ENCODE measurements at places on chromosomes 16 and 17.
A peak's percentile ranks its signal among the peaks of the same experiment; 100 is the strongest.

DNA sequence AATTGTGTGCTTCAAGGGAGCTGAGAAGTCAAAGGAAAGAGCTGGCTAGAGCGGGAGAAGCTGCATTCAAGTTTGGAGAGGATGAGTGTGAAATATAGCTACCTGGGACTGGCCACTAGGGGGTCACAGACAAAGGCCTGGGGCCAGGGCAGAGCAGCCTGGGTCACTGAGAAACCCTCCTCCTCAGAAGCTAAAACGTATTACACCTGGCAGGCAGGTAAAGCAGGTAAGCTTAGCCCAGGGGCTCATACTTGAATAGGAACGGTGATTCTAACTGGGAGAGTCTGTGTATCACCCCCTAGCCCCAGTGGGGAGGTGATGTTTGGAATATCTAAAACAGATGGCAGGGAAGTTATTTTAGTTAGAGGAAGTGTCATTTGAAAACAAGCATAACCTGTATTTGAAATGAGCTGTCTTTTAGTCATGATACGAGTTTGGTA lies 6.8 kb downstream of the KRT37 start:
- DNase-seq = no peak

DNA sequence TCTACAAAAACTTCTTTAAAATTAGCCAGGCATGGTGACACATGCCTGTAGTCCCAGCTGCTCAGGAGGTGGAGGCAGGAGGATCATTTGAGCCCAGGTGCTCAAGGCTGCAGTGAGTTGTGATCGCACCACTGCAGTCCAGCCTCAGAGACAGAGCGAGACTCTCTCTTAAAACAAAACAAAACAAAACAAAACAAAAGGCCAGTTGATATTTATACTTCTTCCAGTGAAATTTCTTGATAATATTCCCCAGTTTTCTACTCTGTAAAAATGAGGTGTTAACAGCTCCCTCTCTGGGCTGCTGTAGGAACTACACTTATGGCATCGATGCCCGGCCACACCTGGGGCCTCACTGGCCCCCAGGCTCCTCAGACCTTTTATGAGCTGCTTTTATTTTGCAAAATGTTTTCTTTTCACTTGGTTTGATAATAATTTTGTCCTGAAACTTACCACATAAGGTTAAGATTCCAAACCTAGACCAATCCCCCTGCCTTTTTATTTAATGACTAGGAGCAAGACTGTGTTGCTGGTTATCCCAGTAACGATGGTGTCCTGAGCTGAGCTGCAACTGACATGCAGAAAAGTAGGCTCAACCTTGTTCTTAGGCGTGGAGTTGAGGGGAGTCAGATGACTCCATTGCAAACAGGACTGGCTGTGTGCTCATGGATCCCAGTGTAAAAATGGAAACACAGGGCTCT lies 17.6 kb downstream of the MAPK8IP3 start:
- peak; percentile 54 for DNase-seq

DNA sequence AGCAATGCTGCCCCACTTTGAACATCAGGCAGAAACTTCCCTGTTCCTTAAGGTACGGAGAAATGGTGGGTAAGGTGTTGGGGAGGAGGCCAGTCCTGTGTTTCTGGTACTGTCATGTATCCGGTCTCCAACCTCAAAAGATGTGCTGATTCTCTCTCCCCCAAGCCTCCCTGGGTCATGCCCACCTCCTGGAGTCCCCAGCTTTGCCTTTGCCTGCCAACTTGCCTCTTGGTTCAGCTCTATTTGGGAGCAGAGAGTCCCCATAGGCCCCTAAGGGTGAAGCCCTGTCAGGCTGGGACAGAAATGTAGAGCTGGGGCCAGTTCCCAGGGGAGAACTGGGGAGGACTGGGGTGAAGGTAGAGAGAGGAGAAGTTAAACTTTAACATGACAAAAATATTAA lies 1.6 kb upstream of the TBX21 start:
- DNase-seq = no peak

DNA sequence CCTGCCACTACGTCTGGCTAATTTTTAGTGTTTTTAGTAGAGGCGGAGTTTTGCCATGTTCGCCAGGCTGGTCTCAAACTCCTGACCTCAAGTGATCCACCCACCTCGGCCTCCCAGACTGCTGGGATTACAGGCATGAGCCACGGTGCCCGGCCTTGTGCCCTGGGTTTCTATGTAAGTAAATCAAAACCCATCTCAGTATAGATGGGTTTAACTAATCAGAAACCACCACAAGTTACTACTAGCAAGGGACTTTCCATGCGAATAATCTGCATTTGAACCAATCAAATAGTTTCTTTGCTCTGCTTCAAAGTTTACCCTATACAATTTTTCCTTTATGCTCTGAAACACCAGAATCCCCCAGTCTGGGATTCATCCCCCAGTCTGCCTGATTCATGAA lies 16.5 kb upstream of the EIF1 start:
- no peak for DNase-seq

DNA sequence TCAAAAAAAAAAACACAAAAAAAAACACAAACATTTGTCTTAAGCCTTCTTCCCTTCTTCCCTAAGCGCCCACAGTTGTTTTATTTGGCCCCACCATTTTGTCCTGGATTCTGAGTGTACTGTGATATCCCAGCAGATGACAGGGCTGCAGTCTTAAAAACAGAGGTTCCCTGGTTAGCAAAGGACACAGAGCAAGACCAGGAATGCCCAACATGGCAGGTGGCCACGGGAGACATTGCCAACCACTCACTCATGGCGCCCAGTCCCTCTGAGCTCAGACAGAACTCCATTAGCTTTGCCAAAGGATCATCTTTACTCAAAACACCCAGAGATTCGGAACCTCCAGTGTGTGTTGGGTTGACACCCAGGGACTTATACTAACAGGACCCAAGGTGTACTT lies 249.3 kb downstream of the MRTFB start:
- DNase-seq = no peak

GRCh38 chr16:28534542-28535373 lies 4.0 kb downstream of the NUPR1 start:
- DNase-seq = peak; percentile 46

DNA sequence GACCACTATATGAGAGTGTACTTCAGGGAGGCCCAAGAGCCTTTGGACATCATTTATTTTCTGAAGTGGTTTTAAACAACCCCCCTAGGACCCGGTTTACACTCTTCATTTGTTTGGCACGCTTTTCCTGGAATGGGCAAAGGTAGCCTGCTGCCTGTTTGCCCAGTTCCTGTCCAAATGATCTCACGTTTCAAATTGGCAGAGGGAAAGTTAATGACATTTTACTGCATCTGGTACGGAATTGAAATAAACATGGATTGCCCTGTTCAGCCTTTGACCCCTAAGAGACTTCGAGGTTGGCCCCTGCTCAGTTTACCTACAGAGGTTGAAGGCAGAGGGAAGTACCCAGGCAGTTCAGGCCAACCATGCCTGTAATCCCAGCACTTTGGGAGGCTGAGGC lies 5.8 kb upstream of the RPRML start:
- no peak for DNase-seq

GRCh38 chr16:59198487-59198886 lies 464.4 kb upstream of the GOT2 start:
- no peak for DNase-seq

DNA sequence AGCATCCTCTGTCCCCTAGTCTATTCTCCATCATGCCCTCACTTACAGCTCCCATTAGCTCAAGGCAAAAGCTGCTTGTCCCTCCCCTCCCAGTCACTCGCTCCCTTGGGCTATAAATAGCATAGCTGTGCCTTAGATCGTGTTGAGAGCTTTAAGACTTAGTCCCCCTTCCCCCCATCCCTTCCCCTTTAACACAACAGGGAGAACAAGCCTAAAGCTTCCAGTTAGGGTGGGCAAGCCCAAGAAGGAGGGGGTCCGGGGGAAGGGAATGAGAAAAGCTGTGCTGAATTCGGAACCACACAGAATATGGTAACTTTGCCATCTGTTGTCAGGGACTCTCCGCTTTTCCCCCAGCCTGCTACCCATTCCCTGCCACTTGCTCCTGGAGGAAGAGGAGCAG lies 4.9 kb upstream of the HIGD1B start:
- DNase-seq = no peak

DNA sequence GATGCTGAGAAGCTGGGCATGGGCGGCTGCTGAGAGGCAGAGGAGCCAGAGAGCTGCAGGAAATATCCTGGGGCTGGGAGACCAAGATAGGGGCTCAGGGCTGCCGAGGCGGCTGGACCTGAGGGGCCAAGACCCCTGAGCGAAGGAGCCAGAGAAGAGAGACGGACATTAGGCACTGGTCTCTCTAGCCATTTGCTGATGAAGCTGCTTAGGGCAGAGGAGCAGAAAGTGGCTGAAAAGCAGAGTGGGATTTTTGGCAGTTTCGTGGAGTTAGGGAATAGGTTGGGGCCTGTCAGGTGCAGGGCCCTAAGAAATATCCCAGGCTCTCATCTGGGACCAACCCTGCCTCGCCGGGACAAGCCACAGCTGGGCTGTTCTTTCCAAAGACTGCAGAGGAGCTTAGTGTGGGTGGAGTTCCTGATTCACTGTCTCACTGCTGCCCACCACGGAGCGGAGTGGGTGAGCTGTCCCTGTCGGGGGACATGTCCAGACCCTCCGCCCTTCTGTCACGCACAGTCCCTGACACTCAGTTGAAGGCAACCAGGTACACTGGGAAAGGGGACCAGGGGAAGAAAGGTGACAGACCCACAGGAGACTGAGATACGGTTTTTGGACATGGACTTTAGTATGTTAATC lies 11.3 kb upstream of the DNASE1 start:
- no peak for DNase-seq

- peak; percentile 85 for DNase-seq
Measured at GRCh38 chr16:714558-715476, at the start of gene METRN. TSS of gene METRN (plus strand) at chr16:715118. CDS start at chr16:715290, 172 bp downstream.

GRCh38 chr17:48023400-48024148 lies 14.0 kb downstream of the COPZ2 start:
- peak; percentile 50 for DNase-seq

DNA sequence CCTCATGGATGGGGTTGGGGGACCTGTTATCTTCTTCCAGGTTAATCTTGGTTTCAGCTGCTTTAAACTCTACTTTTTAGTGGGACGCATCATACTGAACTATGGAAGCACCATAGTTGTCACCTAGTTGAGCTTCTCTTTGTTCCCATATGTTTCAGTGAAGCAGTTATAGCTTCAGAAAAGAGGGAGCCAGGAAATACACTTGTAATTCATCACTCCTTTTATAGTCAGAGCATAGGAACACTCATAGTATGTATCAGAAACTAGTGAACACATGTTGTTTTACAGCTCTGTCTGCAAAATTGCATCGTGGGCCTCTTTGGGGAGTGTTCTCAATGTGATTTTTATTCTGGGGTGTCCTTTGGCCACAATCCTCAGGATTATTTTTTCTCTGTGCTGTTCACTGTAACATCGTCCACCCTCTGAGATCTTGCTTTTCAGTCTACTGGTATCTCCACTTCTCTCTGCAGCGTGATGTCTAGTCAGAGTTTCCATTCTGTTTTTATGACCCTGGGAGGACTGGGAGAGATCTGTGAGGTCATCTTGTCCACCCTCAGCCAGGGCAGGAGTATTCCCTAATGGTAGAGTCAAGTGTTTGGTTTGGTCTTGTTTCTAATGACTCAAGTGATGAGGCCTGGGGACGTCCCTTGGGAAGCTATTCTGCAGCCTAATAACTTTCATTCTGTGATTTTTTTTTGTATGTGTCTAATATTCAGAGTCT lies 585.4 kb downstream of the WWOX start:
- DNase-seq = no peak

DNA sequence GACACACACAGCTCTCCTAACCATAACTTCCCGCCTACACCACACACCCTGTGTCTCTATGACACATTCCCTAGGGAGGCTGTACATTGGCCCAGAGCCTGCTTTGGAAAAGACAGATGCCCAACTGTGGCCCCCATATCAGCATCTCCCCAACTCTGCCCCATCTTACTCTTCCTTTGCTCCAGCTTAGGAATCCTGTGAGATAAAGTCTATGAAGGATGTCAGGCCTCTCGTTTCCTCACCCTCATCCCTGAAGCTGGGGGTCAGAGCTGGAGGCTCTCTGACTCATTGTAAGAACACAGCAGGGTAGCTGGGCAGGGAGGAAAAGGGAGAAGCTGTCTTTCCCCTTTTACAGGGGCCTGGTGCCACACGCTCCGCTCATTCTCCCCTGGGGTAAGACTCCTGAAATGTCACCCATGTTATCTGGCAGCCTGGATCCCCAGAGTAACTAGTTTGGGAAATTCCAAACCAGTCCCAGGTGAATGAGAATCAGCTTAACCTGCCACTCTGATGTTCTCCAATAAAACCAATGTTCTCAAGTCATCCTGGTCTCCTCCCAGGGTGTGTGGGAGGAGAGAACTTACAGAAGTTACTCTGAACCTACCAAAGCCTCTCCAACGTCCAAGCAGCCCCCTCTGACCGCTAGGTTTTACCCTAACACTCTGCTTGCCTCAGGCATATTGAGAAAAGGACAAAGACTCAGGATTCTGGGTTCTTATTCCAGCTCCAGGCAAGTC lies 2.8 kb downstream of the RAPGEFL1 start:
- peak; percentile 46 for DNase-seq

- DNase-seq = peak; percentile 40
Measured at GRCh38 chr16:25135254-25135878, 23.8 kb downstream of the LCMT1 start.

DNA sequence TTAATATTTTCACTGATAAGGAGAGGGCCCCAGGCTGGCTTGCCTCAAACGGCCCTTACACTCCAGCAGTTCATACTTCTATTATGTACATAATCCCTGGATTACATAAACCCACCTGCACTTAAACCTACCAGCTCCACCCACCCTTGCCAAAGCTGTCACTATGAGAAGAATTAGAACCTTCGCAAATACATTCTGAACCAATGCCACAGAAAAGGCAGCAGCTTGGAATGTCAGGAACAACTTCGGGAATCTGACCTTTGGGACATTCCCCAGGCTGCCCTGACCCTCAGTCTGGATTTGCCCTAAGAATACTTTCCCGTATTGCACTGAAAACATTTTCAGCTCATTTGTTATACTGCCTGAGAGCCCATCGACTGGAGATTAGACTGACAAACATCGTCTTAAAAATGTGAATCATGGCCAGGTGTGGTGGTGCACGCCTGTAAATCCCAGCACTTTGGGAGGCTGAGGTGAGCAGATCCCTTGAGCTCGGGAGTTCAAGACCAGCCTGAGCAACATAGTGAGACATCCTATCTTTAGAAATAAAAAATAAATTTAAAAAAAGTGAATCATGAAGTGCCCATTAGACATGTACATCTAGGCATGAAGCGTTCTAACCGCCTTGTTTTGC lies 21.0 kb upstream of the SEC14L1 start:
- no peak for DNase-seq

DNA sequence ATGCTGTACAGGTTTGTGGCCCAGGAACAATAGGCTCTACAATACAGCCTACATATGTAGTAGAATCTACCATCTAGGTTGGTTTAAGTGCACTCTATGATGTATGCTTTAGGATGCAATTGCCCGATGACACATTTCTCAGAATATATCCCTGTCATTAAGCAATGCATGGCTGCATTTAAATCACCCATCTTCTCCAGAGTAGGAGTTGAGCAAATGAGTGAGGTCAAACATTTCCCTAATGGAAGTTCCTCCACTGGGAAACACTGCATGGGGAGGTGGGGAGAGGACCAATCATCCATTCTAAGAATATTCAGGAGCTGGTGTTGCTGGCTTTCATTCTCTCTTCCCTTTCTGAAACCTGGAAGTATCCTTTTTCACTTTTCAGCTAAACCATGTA lies 2.0 kb upstream of the PCTP start:
- no peak for DNase-seq

GRCh38 chr16:73610605-73611156 lies 562.8 kb upstream of the ZFHX3 start:
- no peak for DNase-seq
